HEK293T (cell line): ENCODE measurements at places on chromosomes 11 and 22.

- DNase-seq: no peak
These were observed 77.2 kb upstream of the AKIP1 start for GRCh38 chr11:8833568-8834315.

- DNase-seq: no peak
These were observed 33.0 kb downstream of the PPP6R2 start for GRCh38 chr22:50376085-50376651.

DNA sequence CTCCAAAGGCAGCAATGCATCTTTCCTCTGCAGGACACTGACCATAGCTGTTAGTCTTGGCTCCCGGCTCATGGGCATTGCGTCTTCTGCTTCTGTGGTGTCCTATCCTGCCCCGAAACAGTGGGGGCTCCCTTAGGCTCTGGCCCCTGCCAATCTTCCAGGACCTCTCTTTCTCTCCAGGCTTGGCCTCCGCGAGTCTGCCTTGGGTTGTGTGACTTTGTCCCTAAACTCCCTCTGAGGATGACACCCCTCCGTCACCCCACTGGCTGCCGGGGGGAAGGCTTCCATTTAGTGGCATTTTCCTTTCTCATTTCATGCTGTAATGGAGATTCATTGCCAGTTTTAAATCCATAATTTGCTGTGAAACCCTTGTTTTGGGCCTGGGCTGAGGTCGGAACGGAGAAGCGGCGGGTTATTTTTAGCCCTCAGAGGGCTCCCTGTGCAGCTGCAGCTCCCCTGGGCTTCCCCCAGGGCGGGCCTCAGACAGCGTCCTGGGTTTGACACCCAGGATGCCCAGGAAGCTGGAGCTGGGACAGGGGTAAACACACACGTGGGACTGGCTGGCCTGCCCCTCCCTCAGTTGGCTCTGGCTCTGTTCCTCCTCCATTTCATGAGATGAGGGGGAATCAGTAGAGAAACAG, 156.1 kb downstream of the ST3GAL4 start:
- no peak for DNase-seq

DNA sequence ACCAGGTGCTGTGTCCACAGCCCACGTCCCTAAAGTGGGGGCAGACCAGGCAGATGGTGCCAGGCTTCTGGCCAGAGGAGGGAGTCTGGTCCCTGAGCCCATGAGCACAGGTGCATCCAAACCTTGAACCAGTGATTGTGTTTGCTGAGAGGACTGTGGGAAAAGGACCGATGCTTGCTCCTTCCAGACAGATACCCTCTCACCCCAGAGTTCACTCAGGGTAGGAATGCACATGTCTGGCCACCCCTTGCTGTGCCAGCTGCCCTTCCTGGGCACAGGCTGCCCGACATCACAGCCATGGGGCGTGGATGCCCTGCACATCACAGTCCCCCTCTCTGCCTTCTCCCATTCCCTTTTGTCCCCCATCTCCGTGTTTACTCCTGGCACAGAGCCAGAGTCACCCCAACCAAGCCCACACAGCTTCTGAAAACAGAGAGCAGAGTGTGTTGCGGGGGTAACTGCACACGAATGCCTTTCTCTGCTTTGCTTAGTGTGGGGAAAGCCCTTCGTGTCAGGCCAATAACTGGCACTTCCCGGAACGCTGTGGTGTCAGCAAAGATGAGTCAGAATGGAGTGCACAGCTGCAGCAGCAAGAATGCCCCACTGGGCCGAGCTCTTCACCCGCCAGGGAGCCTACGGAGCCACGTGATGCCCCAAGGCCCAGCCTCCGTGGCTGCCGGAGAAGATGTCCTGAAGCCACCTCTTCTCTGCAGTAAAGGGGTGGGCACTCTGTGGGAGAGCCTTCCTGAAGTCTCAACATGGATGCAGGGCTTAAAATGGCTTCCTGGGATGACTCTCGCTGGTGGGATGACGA, 7.6 kb downstream of the CARS1 start:
- DNase-seq: no peak

DNA sequence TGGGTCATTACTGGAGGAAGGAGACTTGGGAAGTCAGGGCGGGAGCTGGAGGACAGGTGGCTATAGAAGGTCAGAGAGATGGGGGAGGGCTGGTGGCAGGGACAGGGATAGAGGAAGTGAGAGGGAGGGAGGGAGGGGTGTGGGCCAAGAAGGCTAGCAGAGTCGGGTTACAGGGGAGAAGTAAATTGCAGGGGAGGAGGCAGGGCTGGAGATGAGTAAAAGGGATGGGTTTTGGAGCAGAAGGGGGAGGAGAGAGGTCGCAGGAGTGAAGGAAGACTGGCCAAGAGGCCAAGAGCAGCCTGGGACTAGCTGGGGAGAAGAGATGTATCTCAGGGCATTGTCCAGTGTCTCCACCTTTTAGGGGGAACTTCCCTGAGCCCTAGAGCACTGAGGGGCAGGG, 33.0 kb downstream of the LRRC10B start:
- no peak for DNase-seq

DNA sequence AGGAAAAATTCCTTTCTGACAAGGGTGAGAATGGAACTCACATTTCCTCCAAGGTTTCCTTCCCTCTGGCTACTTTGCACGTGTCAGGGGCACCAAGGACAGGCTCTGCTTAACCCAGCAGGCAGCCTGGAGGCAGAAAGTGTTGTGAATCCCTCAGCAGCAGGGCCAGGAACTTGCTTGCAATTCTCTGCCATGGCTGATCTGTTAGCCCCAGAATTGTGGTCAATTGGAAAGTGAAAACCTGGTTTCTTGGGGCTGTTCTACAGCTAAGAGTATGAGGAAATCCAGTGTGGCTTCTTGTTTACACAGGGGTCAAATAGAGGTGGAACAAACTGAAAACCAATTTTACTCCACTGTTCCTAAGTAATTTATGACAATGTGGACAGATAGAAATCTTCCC, 38.3 kb upstream of the CEP295 start:
- DNase-seq: no peak

DNA sequence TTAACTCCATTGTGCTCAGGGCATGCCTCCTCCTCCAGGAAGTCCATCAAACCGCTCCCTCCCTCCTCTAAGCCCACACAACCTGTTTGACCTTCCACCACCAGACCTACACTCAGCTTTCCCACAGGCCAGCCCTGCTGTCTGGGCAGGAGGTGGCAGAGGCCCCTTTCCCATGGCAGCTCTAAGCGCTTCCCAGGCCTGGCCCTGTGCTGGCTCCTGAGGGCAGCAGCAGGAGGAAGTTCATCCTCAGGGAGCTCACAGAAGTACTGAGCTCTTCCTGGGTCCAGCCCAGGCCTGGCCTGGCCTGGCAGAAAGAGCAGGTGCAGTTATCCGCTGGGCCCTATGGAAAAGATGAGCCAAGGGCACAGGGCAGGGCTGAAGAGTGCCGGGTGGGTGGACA, 31.4 kb downstream of the ARAP1 start:
- DNase-seq: no peak

- no peak for DNase-seq
These were observed 297.7 kb upstream of the FAT3 start for GRCh38 chr11:91926965-91927364.

DNA sequence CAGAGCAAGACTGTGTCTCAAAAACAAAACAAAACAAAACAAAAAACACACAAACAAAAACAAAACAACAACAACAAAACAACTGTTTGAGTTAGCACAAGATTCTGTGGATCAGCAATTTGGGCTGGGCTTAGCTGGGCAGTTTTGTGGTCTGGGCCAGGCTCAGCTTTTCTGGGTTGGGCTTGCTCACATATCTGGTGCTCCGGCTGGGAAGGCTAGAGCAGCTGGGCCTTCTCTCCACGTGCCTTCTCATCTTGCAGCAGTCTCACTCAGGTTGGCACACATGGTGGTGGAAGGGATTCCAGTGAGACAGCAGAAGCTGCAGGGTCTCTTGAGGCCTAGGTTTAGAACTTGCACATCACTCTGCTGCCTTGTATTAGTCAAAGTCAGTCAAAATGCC, 35.7 kb downstream of the EIF3F start:
- no peak for DNase-seq

- DNase-seq: no peak
These were observed 759 bp downstream of the CPT1A start for GRCh38 chr11:68840661-68841653.

DNA sequence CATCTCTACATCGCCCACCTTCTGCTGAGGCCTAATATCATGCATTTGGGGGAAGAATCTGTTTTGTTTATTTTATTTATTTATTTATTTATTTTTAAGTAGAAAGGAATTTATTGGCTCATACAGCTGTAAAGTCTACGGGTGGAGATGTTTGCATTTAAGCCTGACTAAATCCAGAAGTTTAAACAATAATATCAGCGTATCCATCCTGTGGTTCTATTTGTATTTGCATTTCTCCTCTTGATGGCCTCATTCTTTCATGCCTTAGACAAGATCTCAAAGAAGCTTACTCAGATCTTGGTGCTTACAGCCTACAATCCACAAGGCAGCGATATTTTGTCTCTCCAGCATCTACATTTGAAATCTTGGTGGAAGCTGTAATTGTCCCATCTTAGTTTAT, 67.1 kb upstream of the CARD18 start:
- DNase-seq: no peak

DNA sequence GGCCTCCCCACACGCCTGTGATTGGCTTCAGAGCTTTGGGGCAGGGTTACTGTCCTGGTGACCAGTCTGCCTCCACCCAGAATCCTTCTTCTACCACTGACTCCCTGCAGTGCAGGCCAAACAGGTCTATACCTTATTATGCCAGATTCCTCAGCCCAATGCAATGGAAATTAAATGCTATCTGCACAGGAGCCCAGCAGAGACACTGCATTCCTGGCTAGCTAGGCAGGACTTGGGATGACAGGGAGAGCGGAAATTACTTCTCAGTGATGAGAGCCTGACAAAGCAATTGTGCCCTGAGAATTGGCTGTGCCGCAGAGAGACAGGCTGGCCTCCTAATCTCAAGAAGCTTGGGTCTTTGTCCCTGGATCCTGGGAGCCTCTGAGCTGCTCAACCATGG, 143.8 kb upstream of the NCAM1 start:
- DNase-seq: no peak

- DNase-seq: peak; percentile 47
These were observed 53.2 kb downstream of the GRIK4 start for GRCh38 chr11:120564573-120565311.

DNA sequence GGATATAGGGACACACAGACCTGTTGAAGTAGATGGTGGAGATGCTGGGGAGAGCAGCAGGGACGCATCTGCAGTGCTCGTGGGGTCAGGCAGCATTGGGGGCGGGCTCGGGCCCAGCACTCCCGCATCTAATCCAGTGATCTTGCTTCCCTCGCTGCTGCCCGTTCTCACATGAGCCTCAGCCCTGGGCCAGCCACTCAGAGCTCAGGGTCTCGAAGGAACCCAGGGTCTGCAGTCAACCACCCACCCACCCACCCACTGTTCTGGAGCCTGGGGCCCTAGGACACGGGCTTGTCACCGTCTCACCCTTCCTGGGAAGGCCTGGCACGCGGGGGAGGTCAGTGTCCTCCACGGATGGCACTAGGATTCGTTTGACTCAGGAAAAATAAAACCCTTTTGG, 406.0 kb downstream of the TBC1D22A start:
- DNase-seq: no peak

GRCh38 chr22:43376765-43377547, 33.8 kb upstream of the SCUBE1 start:
- DNase-seq: no peak

DNA sequence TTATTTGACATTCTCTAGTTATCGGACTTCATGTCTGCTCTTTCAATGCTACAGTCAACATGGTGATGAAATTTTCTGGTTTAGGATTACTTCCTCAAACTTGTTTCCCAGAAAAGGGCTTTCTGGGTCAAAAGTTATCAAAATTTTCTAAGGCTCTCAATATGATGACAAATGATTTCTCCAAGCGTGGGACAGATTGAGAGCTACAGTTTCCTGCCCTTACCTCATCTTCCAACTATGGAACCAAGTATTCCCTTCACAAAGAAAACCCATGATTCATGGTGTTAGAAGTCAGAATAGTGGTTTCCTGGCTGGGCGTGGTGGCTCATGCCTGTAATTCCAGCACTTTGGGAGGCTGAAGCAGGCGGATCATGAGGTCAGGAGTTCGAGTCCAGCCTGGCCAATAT, 17.8 kb downstream of the MYO18B start:
- DNase-seq: no peak

DNA sequence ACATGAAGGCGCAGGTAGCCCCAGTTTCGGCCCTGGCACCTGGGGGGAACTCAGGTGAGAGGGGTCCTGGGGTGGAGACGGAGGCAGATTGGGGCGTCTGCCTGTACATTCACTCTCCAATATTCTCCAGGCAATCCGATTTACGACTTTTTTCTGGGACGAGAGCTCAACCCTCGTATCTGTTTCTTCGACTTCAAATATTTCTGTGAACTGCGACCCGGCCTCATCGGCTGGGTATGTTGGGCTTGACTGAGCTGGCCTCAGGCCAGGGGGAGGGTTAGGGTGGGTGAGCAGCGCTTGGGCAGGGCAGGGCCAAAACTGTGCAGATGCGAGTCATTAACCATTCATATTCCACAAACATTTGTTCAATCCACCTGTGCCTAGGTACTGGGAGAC, 1.7 kb downstream of the TM7SF2 start:
- DNase-seq: no peak

DNA sequence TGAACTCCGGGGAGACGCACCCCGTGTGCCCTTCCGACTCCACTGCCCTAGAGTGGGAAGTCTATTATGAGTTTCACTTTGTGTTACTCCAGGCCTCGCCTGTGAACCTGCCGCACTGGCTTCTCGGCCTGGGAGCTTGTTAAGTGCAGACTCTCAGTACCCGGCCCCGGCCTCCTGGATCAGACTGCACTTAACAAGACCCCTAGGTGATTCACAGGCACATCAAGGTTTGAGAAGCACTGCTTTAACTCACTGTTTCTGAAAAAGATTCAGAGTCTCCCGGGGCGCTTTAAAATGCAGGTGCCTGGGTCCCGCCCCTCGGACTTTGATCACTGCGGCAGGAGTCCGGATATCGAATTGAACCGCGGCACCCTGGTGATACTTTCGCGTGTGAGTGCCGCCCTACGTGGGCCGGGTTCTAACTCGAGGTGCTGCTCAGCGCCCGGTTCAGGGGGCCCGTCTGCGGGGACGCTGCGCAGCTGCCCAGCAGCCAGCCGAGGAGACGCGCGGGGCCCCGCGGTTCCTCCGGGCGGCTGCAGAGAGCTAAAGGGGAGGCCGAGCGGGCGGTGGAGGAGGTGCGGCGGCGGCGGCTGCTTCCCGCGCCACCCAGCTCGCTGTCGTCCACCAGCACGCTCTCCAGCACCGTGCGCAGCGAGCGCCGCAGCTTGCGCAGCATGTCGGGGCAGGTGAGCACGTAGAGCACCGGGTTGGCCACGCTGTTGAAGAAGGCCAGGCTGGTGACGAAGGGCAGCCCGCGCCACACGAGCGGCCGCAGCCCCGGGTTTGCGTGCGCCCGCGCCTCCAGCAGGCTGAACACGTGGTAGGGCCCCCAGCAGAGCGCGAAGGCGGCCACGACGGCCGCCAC, 3.4 kb downstream of the PTGDR2 start:
- DNase-seq: no peak
